ENCODE measurements at places on chromosomes 12 and 14.

- DNase-seq, result no peak
Observed at GRCh38 chr12:63302941-63303536, 152.0 kb upstream of the AVPR1A start.

DNA sequence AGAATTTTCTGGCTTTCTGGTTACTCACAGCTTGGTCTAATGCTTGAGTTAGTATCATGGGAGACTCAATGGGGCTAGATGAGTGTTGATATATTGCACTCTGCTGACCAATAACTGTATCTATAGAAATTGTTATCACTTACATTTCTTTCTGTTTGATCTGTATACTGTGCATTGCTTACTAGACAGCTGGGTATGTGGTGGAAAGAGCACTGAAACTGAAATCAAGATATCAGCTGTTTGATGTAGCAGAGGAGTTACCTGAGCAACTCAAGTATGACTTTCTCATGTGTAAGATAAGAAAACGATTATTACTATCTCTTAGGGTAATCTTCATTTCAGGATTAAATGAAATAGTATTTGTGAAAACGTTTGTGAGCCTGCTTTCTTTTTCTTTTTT, 183.0 kb downstream of the SLC15A5 start:
- no peak for DNase-seq

DNA sequence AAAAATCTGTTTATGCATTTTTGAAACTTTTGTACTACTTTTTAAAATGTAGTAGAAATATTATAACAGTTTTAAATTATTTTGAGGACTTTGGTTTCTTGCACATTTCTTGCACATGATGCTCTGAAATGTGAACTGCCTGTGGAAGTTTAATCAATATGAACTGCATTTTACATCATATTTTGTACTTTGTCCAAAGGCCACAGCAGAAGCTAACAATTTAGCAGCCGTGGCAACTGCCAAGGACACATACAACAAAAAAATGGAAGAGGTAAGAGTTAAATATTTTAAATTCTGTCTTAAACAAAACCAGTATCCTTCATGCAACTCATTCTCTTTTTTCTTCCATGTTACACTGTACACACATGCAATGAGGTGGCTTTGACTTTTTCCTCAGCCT, 45.1 kb downstream of the SAV1 start:
- DNase-seq, result no peak

DNA sequence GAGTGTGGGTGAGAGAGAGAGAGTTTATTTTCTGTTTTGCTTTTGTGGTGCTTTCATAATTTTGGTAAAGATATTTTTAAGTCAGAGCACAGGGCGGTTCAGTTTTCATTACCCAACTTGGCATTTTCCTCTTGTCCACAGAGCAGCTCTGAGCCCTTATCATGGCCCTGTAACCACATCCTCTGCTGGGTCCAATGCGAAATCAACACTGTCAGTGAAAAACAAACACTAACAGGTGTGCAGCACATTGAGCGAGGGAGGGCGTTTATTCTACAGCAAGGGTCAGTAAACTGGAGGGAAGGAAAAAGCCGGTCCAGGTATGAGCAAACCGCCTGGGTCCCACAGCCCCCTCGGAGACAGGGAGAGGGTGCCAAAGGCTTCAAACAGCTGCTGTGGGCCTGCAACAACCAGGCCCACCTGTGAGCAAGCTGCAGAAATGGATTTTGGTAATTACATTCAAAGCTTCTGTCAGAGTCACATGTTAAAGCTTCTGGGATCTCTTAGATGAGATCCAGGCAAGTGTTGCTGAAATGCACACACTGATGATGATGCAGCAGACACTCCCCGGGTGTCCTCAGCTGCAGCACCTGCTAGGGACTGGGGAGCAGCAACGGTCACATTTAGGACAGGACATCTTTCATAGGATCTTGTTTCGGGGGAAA, 132.7 kb upstream of the DYRK2 start:
- peak; percentile 89 for DNase-seq

DNA sequence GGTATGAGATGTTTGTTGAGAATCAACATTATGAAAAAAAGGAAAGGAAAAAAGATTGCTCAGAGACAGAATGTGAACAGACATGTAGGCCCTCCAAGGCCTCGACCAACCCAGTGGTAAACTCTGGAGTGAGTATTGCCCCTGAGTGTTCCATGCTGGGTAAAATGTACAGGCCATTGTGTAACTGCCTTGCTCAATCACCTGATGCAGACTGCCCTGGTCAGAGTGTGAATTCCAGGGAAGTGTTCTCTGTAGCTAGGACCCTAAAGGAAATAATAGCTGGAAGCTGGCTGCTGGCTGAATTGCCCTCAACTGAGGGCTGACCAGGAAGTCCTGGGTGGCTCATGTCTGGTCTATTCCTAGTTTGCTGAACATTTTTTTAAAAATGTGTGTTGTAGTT, 1081.4 kb upstream of the LRFN5 start:
- no peak for DNase-seq

DNA sequence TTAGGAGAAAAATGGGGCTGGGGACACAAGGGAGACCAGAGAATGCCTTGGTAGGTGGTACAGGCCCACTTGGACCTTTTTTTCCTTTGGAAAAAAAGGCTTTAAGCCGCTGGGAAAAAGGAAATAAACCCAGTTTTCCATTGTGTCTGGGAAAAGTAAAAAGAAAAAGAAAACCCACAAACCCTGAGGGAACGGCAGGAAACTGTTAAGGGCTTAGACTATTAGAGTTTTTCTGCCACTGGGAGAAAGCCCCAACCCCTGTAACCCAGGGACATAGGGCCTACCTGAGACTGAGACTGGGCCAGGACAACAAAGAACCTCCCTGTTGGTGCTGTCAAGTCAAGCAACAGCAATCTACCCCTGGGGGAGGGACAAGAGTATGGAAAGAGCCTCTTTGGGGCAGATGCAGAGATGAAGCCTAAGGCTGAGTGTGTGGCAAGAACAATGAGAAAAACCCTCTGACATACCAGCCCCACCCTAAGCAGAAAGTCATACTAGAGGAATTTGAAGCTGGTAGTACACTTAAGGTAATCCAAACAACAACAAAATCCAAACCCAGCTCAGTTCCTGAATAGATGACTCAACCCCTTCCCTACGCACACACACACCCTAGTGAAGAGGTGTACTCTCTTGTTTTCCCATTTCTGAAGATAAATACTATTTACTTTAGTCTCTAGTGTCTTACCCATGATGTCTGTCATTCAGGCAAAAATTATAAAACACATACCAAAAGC, 22.8 kb downstream of the ATF1 start:
- DNase-seq, result no peak

GRCh38 chr12:5376591-5377207, 55.2 kb upstream of the NTF3 start:
- DNase-seq, result peak; percentile 94

All from NCI-H2081 treated with DMSO at 0.1 percent for 48 hours (cell line).